ENCODE measurements at places on chromosomes 12 and 14.

- DNase-seq, result no peak
Measured at GRCh38 chr12:105672121-105672975, 341.9 kb downstream of the C12orf75 start.

- no peak for DNase-seq
Measured at GRCh38 chr12:132071830-132072384, 72.2 kb downstream of the DDX51 start.

DNA sequence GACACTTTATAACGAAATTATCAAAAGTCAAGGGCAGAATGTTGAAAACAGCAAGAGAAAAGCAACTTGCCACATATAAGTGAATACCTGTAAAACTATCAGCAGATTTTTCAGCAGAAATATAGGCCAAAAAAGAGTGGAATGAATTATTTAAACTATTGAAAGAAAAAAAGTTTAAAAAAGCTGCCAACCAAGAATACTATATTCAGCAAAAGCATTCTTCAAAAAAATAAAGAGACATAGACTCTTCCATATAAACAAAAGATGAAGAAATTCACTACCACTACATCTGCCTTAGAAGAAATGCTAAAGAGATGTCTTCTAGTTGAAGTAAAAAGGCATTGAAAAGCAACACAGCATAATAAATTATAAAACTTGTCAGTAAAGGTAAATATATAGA lies 80.6 kb upstream of the CPNE8 start:
- DNase-seq, result no peak

- no peak for DNase-seq
Measured at GRCh38 chr14:38425324-38425976, 169.6 kb upstream of the CLEC14A start.

DNA sequence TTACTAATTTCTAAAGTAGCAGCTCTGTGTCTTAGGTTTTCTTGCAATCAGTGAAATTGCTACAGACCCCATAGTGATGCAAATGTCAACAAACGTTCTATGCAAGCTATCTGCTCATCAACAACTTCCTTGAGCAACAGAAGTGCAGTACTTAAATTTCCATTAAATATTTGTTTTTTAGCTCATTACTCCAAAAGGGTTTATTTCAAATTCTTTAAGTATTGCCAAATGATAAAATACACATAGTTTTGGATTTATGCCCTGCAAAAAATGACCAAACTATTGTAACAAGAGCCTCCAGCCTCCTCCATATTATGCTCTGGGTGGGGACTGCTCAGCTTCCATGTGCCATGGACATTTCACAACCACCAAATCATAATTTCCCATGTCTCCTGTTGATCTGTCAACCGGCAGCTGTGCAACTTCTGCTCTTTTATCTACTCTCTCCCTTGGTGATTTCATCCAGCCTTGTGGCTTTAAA lies 4.4 kb downstream of the BDKRB1 start:
- no peak for DNase-seq

- DNase-seq, result no peak
Measured at GRCh38 chr14:77790566-77791224, 9.2 kb upstream of the ADCK1 start.

GRCh38 chr12:103498990-103499389 lies 3.2 kb upstream of the C12orf42 start:
- no peak for DNase-seq

DNA sequence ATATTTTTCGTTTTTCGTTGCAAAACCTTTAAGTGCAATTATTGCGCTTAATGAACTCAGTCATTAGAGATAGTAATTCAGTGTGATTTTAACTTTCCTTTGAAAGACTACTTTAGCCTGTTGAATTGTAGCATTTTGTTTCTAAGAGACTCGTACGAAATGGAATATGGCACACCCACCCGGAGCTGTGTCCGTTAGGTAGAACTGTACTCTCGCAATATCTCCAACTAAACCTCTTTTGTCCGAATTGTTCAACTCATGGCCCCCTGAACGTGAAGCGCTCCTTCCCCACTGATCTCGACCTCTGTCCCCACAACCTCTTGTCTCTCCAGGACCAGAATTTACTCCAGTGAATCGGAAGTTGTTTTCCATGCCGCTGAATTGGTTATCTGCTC lies 800 bp downstream of the PCNX4 start:
- DNase-seq, result peak; percentile 54

- no peak for DNase-seq
Measured at GRCh38 chr12:33587784-33588712, 148.4 kb upstream of the SYT10 start.

- no peak for DNase-seq
Measured at GRCh38 chr14:91654836-91655235, 77.0 kb downstream of the CATSPERB start.

DNA sequence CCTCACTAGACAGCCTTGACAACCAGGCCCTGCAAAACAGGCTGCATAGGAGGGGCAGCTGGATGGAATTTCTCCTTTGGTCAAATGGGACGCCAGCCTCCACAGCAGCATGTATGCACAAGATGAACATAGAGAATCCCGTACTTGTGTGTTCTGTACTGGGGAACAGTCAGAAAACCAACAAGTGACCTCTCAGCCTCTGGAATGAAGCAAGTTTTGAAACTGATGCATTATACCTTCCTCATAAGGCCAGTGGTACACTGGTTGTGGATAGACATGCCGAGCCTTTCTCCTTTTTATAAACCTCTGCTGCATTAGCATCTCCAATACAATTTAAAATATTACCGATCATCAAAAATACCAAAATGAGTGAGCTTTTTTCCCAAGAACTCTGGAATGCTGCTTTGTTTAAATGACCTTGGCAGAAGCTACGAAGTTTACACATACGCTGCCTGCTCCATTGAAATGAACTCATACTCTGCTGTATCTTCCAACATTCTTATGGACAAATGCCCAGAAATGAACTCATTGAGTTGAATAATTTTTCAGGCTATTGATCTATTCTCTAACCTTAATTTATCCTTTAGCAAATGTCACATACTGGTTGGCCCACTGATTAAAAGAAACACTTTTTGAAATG lies 47.6 kb upstream of the FERMT2 start:
- no peak for DNase-seq

GRCh38 chr14:54333511-54333910 lies 63.3 kb upstream of the CDKN3 start:
- DNase-seq, result no peak

DNA sequence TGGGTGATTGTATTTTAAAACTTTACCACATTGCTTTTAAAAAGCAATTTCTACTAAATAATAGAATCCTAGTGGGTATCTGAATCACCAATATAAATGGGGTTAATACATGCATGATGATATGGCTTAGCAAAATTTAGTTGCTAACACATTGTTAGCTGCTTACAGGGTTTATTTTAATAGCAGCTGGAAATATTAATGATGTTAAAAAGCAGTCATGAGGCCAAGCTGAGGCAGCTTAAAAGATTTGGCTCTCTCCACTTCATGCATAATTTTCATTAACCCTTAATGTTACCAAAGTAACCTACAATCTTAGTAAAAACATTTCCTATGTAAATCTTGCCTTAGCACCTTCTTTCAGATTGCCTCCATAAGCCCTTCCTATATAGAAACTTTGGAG lies 49.2 kb upstream of the CNOT2 start:
- DNase-seq, result no peak

DNA sequence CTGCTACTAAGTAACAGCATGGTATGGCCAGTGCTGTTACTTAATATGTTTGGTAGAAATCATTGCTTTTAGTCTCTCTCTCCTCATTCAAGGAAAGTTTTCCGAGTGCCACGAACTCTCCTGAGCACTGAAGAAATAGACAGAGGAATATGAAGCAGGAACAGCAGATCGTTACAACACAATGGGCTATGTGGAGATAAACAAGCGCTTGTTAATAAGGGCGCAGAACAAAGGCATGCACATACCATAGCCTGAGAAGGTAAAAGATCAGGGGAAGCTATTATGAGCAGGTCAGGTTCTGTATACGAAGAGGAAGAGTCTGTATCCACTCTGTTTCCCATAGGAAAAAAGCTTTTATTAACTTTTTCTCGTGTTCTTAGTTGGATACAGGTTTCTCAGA lies 156.2 kb upstream of the CPNE8 start:
- no peak for DNase-seq

DNA sequence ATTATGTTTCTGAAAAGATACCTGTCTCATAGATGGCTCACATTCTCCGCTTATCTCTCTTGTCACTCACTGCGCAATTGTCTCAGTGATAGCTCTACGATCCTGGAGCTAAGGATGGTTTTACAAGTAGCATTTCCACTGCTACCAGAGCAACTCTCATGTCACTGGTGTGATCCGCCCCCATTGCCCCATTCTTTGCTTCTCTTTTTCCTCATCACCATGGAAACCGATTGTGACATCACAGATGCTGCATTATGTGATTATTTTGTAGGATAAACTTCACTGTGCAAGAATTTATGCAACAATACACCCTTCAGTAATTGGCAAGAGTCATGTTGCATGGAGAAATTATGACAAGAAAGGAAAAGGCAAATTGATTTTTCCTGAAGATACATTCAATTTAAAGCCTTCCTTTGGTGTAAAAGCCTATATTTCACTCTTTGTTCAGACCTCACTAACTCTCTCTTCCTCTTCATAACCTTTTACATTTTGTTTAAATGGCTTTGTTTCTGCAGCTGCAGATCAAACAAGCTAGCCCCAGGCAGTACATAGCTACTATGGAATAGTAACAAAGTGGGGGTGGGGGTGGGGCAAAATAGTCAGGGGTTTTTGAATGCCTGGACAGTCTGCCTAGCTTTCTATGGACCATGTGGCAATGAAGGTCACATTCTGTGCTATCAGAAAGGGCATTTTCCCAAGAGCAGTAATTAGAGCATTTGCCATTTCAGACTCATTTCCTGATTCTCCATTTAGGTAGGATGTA lies 539.8 kb downstream of the NRXN3 start:
- no peak for DNase-seq

DNA sequence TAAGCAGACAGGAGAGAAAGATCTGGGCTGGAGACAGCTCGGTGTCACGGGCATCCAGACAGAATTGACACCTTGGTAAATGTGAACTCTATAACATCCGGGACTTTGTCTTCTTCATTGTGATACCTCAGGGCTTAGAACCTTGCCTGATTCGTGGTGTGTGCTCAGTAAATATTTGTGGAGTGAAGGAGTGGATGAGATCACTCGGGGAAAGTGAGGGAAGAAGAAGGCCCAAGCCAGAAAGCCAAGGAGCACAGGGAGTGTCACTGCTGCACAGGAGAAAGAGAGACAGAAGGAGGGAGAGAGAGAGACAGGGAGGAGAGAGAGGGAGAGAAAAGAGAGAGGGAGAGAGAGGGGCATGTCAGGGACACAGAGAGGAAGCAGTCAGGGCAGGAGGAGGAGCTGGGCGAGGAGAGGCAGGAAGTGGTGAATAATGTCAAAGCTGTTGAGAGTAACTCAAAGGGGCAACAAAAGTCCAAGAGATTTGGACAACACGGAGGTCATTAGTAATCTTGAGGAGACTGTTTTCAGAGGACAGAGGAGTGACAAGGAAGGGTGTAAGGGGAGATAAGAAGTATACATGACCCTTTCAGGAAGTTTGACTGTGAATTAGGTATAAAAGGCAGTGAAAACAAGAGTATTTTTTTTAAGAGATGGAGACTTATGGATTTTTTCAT lies 141.6 kb upstream of the MAX start:
- peak; percentile 8 for DNase-seq

DNA sequence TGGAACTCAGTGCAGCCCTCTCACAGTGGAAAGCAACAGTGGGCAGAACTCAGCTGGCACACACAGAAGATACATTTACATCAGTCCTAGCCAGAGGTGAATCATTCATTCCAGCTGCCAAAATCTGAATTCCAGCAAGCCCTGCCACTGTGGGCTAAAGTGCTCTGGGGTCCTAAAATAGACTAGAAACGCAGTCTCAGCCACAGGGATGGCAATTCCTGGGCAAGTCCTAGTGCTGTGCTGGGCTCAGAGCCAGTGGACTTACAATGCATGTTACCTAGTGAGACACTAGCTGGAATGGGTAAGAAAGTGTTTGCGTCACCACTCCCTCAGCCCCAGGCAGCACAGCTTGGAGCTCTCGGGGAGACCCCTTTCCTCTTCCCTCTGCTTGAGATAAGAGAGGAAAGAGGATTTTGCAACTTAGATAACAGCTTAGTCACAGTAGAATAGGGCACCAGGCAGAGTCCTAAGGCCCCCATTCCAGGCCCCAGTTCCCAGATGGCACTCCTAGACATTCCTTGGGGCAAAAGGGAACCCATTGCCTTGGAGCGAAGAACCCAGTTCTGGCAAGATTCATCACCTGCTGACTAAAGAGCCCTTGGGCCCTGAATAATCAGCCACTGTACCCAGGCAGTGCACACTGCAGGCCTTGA lies 592.9 kb downstream of the FSCB start:
- no peak for DNase-seq
